ENCODE measurements at places on chromosomes 2 and 18.

DNA sequence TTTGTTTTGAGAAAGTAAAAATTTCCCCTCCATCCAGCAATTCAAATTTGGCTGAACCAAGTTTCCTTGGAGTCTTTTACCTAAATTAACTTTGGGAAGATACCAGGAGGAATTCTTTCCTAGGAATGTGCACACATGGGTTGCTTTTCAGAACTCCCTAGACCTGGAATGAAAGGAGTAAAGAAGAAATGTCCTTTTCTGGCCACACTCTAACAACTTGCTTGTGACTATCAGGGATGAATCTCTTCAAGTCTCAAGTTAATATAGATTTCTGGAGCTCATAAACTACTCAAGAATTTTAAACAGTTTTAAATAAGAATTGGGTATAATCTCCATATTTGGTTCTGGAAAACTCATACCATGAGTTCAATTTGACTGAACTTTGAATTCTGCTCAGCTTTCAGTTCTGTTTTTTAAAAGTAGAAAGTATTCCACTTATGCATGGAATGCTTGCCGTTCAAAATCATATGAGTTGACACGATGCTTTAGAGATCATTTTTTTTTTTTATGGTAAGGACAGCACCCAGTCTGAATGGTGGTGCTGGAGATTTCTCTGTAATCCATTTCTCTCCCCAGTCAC lies 7.7 kb downstream of the RASGRP3 start:
- DNase-seq = no peak

- no peak for DNase-seq
These were observed 195.1 kb downstream of the KCNE4 start for GRCh38 chr2:223247136-223247535.

- DNase-seq = no peak
These were observed 32.9 kb downstream of the KCNE4 start for GRCh38 chr2:223084873-223085272.

- DNase-seq = no peak
These were observed 864.3 kb upstream of the SOX11 start for GRCh38 chr2:4827836-4828235.

DNA sequence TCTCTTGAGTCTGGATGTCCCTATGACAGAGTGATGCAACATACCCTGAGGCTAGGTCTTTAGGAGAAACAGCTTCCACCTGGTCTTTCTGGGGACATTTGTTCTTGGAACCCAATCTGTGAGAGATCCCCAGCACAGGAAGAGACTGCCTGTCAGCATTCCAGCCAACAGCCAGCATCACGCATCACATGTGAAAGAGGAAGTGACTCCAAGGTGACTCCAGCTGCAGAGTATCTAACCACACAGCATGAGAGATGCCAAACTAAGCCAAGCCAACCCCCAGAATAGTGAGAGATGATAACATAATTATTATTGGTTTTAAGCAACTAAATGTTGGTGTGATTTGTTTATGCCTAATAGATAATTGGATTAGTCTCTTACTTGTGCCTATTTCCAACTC lies 35.7 kb downstream of the C18orf63 start:
- DNase-seq = no peak

GRCh38 chr2:201656740-201657139 lies 13.4 kb upstream of the TMEM237 start:
- no peak for DNase-seq

DNA sequence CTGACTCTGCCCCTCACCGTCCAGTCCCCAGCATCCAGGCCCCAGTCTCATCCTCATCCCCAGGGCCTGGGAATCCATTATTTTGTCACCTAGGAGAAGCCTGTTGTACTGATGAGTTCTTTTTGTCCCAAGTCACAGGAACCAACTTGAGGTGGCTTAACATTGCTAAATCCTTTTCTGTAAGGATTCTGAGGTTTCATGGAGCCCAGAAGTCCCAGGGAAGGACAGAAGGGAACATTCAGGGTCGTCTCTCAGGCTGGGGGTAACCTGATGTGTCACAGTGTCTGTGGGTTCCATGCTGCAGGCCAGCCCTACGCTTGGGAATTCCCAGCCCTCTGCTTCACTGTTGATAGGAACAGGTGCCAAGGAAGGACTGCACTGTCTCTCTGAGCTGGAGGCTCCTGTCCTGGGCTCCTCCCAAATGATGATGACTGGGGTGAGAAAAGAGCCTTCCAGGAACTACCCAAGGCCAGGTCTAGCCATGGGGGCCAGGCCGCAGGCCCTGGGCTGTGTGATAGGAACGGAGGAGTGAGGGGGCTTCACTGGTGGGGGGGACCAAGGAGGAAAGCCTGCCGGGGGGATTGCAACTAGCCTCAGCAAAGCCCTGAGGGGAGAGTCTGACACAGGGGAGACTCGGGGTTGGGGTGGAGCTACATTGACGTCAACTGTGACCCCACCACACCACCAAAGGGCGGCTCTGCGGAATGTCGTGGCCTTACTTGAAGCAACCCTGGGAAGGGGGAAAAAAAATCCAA lies 145.7 kb downstream of the SMAD7 start:
- DNase-seq = no peak

DNA sequence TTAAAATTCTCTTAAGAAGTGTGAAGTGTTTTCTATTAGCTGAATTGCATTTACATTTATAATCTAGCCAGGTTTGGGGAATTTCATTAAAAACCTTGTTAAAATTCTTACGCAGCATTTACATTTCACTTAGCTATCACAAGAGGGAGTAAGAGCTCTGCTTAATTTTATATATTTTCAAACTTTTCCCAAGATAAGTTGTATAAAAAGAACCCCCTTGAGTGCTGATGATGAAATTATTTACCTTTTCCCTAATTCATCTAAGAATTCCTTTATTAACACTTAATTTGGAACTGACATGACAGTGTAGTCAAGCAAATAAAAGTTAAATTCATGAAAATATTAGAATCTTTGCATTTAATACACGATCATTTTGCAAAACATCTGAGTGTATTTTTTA lies 54.2 kb upstream of the ZSWIM2 start:
- no peak for DNase-seq

GRCh38 chr2:11325961-11326676 lies 18.3 kb downstream of the ROCK2 start:
- DNase-seq = no peak

GRCh38 chr2:220147161-220148038 lies 520.0 kb downstream of the SLC4A3 start:
- DNase-seq = no peak

Measured in brain pericyte (primary cell).